EL (cell line): ENCODE measurements at places on chromosomes 4 and X.
A peak's percentile ranks its signal among the peaks of the same experiment; 100 is the strongest.

DNA sequence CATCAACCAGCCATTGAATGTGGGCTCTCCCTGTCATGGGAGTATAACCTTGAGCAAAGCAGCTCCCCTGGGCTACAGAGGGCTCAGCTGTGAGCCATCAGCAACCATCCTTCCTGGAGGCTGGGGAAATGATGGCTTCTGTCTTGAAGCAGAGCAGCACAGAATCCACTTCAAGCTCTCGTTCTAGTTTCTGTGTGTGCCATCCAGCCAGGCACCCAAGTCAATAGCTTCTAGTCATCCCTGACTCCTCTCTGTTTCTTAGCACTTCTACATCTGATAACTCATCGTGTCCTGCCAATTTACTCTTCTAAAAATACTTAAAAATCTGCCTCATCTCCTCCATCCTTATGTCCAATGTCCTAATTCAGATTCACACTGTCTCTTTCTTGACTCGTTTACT, 42.2 kb upstream of the TSPAN5 start:
- DNase-seq: no peak

- no peak for DNase-seq
Measured at GRCh38 chr4:89334311-89334710, 26.7 kb upstream of the GPRIN3 start.

DNA sequence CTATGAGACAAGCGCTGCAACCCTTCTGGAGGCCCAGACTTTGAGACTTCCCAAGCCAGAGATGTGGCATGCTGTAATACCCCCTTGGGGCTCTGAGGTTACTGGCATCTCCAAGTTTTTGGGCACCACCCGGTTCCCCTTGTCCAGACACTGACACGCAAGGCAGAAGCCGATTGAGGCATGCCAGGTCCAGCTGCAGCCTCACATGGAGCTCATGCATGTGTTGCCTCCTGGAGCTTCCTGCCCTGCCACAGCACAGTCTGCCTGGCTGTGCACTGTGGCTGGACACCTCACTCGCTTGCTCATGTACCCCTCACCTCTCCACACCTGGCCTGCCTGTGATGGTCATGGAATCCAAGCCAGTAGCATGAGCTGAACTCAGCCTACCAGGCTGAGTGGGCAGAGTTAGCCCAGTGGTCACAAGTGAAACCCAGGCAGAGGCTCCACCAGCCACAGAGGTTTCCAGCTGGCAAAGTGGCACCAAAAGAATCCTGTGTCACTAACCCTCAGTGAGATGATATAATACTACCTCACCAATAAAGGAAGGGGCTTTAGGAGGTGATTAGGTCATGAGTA, 789.2 kb upstream of the INTU start:
- DNase-seq: no peak

DNA sequence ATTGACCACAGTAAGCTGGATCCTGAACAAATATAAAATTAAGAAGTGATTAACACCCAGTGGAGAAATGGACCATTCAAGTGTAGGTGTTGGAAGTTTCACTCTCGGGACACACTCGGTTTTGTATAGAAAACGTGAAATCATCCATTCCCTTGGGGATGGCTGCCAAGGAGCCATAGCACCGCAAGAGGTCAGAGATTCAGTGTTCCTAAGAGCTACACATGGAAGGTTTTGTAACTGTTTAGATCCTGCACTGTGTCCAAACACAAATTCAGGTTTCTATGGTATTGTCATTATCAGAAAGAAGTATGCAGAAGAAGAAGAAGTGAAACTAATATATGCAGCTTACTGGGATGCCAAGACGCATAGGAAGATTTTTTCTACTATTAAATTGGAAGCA, 281.0 kb downstream of the LDB2 start:
- no peak for DNase-seq

GRCh38 chr4:77600521-77601451, 4.8 kb upstream of the CXCL13 start:
- peak; percentile 23 for DNase-seq

DNA sequence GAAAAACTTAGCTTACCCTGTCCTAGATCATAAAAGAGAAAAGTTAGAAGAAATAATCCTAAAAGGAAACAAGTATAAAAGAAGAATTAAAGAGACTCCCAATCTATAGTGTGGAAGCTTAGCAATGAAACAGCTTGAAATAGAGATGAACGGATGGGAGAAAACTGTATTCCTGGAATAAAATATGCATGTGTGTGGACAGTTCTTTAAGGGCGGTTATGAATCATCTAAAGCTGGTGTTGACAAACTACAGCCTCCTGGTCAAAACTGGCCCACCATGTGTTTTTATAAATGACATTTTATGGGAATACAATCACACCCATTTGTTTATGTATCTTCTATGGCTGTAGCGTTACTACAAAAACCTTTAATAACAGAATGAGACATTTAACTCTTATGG, 69.4 kb downstream of the OR13H1 start:
- no peak for DNase-seq

- no peak for DNase-seq
Measured at GRCh38 chr4:23911675-23912455, 22.0 kb upstream of the PPARGC1A start.

GRCh38 chr4:115675719-115676118, 562.3 kb upstream of the NDST4 start:
- no peak for DNase-seq

- DNase-seq: peak; percentile 66
Measured at GRCh38 chrX:49171752-49172279, at the start of gene PLP2. Gene PLP2, plus strand, starts transcription at chrX:49171898. Its CDS starts 103 bp downstream, at chrX:49172001.

DNA sequence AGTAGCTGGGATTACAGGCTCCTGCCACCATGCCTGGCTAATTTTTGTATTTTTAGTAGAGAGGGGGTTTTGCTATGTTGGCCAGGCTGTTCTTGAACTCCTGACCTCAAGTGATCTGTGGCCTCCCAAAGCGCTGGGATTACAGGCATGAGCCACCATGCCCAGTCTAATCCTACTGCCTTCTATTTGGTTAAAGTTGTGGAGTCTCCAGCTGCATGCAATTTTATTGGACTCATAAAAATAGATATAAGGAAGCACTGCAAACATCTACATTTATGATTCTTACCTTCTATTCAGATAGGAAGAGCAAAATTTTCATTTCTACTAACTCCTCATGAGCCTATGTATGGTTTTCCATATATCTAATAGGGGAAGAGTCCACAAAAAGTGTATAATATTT, 13.7 kb downstream of the RIPPLY1 start:
- DNase-seq: no peak

DNA sequence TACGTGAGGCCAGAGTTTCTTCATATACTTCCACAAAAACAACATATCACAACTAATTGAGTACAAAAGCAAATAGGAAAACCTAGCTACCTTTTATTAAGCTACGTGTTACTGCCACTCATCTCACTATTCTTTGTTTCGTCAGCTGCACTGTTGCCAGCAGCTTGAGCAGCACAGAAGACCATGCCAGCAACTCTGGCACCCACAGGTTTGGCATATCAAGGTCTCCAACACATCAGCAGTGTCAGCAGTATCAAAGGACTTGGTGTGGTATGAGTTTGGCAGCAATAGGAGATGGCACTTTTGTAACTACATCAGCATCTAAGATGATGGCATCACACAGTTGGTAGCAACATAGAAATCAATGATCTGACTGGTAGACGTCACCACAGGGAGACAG, 30.7 kb downstream of the CDKL2 start:
- DNase-seq: no peak

DNA sequence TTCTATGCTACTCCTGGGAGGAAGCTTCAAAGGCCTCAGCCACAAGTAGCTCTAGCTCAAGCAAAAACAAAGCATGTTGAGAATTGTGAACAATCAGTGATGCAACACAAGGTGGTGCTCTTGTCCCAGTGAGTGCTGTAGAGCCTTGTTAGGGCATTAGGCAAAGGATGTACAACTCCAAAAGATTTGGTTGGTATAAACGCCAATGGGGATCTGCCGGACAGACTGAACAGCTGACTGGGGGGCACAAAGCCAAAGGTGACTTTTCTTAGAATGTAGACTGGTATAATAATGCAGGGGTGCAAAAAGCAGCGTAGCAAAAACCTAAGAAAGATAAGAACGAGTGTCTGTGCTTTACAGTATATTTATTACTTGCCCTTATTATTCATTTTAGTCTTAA, 62.6 kb upstream of the ALB start:
- DNase-seq: peak; percentile 58

DNA sequence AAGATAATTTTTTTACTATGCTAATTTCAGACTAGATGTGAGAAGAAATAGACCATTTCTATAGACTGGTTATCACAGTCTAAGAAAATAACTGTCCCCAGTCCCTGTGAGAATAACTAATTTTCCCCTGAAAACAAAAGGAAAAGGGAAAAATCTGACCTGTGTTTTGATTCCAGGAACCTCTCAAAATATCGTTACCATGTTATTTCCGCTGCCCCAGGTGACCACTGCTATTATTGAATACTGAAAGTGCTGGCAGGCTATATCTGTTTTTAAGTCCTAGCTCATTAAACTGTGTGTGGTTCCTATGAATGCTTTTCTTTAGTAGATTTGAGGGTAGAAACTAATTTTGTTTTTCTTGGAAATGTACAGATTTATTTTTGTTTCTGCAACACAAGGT, 83.6 kb downstream of the GAB1 start:
- DNase-seq: no peak

DNA sequence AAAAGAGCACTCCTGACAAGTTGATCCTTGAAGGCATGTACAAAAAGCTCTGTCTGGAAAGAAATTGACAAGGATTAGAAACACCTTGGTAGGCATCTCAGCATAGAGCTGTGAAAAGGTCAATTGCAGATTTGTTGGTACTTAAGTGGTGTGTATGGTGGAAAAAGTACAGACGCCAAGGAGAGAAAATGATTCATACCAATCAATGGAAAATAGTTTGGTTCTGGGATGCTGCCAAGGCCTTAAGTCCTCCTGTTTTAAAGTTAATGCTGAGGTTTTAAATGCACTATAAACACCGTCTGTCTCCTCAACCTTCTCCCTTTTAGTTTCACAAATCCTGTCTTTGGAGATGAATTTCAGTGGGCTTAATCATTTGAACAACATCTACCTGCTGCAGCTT, 524.1 kb downstream of the IL15 start:
- DNase-seq: no peak

- DNase-seq: no peak
Measured at GRCh38 chr4:26030260-26030667, 116.2 kb downstream of the SMIM20 start.

- no peak for DNase-seq
Measured at GRCh38 chr4:43296946-43297528, 404.5 kb downstream of the GRXCR1 start.

- peak; percentile 36 for DNase-seq
Measured at GRCh38 chrX:22748093-22748999, 251.4 kb upstream of the DDX53 start.

DNA sequence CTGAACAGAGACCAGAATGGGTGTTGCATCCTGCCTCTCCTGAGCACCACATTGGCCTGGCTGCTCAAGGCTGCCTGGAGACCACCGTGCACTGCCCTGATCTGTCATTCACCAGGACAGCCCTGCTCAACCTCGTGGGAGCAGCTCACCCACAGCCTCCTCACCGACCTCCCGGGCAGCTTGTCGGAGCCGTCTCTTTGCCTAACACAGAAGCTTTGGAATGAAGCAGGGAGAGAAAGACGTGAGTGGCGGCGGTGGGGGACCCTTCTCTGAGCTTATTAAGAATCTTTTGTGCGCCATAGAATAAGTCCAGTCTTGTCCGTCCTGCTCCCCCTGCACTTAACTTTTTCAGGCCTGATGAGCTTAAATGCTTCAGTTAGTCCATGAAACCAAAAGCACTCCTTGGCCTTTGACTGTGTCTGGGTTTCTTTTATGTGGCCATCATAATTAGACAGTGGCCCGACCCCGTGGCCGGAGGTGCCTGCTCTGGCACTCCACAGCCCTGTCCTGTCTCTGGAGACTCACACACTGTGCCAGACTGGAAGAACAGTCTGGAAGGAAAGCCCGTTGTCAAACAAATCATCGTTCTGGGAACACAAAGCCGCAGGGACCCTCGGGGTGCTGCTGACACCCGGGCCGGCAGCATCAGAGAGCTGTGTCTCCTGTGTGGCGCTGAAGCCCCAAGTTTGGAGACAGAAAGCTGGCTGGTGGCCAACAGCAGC, 192.8 kb downstream of the BCOR start:
- no peak for DNase-seq

- DNase-seq: no peak
Measured at GRCh38 chr4:188175288-188175687, 36.0 kb downstream of the TRIML1 start.

DNA sequence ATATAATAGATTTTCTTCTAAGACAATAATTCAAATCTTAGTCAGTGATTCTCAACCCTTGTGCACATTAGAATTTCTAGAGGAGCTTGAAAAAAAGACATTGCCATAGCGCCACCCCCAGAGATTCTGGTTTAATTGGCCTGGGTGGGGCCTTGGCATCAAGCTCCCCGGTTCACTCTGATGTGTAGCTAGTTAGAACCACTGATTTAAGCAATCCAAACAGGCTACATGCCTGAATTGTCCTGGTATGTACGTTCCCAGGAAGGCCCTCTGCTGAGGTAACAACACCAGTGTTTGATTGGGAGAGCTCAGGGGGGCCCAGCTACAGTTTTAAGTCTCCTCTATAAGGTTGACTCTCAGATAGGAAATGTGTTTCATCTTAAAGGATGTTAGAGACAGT, 1.3 kb upstream of the ATP10D start:
- DNase-seq: no peak

GRCh38 chr4:99144070-99144469, at the start of gene ADH4:
Gene ADH4, minus strand, starts transcription at chr4:99144297. Its CDS starts 75 bp downstream, at chr4:99144222.
- no peak for DNase-seq

DNA sequence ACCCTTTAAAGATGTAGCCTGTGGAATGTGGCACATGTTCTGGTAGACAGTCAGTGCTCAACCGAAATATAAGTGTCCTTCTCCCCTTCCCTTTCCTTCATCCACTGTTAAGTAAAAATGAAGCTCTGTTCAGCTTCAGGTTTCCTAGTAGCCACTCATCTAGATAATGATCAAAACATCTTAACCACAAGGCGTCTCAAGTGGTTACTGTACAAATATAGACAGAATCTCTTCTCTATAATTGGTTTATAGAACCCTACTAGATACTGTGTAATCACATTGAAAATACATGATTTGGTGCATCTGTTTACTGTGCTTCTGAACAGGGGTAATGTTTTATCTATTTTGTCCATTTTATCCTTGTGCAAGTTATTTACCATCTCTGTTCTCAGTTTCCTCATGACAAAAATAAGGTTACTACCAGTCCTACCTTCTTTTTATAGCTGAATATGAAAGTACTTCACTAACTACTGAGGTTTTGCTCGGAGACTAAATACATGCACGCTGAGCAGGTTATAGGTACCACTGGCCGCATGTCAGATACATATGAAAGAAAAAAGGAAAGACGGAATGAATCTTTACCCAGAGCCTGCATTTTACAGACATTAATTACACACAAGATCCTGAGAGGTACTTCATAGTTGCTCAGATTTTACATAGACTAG, 20.3 kb upstream of the SLC25A4 start:
- DNase-seq: no peak

DNA sequence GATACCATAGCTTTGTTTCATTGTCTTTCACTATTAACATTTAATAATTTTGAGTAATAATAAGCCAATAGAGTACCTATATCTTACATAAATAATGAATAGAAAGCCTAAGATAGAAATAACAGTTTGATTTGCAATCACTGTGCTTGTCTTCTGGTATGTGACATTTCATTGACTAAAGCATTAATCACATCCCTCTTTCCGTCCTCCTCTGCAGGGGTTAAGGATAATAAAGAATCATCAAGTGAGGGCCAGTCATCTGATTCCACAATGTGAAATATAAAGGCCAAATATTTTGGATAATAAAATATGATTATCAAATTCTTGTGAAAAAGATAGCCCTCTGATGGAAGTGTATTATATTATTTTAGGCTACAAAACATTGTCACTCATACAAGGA, 2073.4 kb downstream of the ARAP2 start:
- peak; percentile 67 for DNase-seq
